ENCODE measurements at places on chromosomes 2 and 18. TPM values are rescaled to one million over a fixed set of nuclear protein-coding genes. Genes with fewer than 3 reads are reported as not detected.

- no peak for DNase-seq
Observed at GRCh38 chr2:103809415-103809814, 1044.5 kb upstream of the POU3F3 start.

DNA sequence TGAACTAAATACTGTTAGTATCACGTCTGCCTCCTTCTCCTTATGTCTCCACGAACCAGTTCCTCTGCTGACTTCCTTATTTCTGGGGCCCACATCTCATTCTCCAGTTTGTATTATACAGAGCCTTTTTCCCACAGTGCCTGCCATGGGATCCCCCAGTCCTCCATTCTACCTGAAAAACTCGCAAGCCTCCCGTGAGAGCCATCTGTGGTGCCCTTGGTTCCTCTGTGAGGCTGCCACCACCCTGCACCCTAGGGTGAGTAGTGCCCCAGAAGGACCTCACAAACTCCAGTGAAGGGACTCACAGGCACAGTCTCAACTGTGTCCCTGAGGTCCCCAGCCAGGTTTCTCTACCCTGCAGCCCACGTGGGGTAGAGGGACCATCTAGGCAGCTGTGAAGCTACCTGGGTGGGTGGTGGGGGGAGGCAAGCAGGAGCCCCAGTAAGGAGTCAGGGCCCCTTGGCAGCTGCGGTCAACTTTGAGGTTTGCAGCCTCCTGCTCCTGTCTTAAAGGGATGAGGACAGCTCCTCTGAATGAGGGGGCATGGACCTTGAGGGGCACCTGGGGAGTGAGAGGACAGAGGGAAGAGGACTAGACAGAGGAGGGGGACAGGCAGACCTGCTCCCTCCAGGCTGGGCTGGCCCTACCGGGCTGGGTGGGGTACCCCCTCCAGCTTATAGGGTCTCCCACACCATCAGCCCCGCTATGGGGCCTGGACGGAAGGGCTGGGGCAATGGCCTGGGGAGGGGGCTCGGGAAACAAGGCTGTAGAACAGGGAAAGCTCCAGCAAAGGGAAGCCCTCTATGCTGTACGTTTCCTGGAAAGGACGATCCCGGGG is 1.0 kb downstream of the PSTPIP2 start:
- no peak for DNase-seq

- no peak for DNase-seq
Observed at GRCh38 chr2:67234440-67234839, 162.7 kb upstream of the ETAA1 start.

The DPYSL5 gene
- not detected for total RNA-seq

Data from HepG2 (cell line).